Smooth muscle cell of bladder (primary cell): ENCODE measurements at places on chromosomes 4 and X. TPM values are rescaled to one million over a fixed set of nuclear protein-coding genes. Genes with fewer than 3 reads are reported as not detected.

The ZAR1 gene
- not detected in 2 replicates for total RNA-seq

The DMRTC1 gene
- not detected in 2 replicates for total RNA-seq

The UGT2B17 gene
- total RNA-seq = not detected in 2 replicates

The MAGEA11 gene
- total RNA-seq = under 0.01 and 0.09 TPM in 2 replicates

The SATL1 gene
- not detected in 2 replicates for total RNA-seq

The RBMXL3 gene
- not detected in 2 replicates for total RNA-seq

The LUZP4 gene
- total RNA-seq = not detected in 2 replicates

The LDOC1 gene
- 3.8 and 4.6 TPM in 2 replicates for total RNA-seq

The CPZ gene
- total RNA-seq = 14.5 and 44.8 TPM in 2 replicates

The PAGE4 gene
- not detected in 2 replicates for total RNA-seq

The SYTL4 gene
- 4.3 and 5.5 TPM in 2 replicates for total RNA-seq
